ENCODE measurements at places on chromosomes 6 and 20.

DNA sequence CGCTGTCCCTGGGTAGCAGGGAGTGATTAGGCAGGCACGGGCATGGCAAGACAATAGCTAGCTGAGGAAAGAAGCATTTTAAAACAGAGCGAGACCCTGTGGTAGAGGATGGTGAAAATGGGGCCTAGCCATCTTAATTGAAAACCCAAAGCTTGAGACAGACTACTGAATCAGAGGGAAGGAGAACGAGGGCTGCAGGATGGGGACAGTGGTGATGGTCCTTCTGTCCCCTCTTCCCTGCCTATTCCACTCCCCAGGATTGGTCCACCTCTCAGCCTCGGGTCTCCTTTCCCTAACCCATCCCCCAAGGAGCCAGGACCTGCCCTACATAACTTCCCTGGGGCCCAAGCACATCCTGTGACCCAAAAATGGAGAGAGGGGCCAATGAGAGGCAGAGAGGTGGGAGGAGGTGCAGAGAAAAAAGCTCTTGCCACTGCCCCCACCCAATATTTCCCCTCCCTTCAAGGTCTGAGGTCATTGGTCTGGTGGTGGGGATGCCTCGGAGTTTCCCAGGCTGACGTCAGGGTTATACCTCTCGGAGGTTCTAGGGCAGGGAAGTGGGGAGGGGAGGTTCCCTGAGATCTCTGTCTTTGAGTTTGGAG, 884 bp upstream of the CUTA start:
- peaks cover 52% of the 10 kb centered on the region for H3K4me1 ChIP-seq
- H3K4me3 ChIP-seq = peak overlapping the region; percentile 97
- peaks cover 26% of the 10 kb centered on the region for H3K27me3 ChIP-seq
- no peak for DNase-seq
- peak overlapping the region; percentile 98 for H3K27ac ChIP-seq
- H3K36me3 ChIP-seq = peaks cover 11% of the 10 kb centered on the region

DNA sequence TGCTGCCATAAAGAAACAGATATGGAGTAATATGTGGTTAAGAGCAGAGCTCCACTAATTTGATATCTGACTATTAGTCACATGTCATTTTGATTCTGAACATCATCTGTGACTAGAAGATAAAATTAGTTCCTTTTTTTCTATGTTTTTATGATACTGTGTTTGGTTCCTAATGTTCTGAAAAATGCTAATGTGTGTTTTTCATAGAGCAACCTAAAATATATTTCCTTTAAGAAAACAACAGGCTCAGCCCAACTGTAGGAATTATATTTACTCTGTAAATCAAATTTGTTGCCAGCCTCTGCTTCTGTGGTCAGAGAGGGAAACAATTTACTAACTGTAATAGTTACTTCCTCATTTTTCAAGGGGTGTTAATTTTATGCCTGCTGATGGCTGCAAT, 33.3 kb upstream of the TXLNB start:
- H3K4me1 ChIP-seq = peaks cover 12% of the 10 kb centered on the region
- peaks cover 2% of the 10 kb centered on the region for H3K27me3 ChIP-seq
- H3K36me3 ChIP-seq = peaks cover 4% of the 10 kb centered on the region
- no peak overlapping the region for H3K4me3 ChIP-seq
- DNase-seq = no peak

DNA sequence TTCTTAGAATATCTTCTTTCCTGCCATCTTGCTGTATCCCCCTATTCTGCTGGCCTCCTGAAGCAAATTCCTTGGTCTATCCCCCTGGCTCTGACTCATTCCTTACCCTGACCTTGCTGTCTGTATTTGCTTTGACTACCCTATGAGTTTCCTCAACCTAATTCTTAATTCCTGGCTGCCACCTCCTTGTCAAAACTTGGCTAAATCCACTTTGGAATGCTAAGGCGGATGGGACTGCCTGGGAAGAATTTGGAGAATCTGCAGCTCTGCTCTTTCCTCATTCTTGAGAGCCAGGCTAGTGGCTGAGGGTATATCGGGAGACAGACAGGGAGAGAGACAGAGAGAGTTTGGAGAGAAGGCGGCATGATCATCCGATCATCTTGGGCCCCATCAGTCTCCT, 24.4 kb downstream of the CAP2 start:
- H3K27me3 ChIP-seq = no peaks in the 10 kb centered on the region
- no peak for DNase-seq
- no peak overlapping the region for H3K4me3 ChIP-seq
- no peaks in the 10 kb centered on the region for H3K36me3 ChIP-seq

- no peak overlapping the region for H3K27ac ChIP-seq
- no peaks in the 10 kb centered on the region for H3K27me3 ChIP-seq
- H3K4me3 ChIP-seq = no peak overlapping the region
- no peaks in the 10 kb centered on the region for H3K36me3 ChIP-seq
- DNase-seq = peak; percentile 85
- H3K4me1 ChIP-seq = no peaks in the 10 kb centered on the region
Measured at GRCh38 chr6:143337201-143337949, 113.1 kb downstream of the ADAT2 start.

GRCh38 chr20:40810332-40811000, 121.4 kb upstream of the MAFB start:
- H3K36me3 ChIP-seq = no peaks in the 10 kb centered on the region
- H3K27me3 ChIP-seq = peaks cover 8% of the 10 kb centered on the region
- no peak overlapping the region for H3K27ac ChIP-seq
- H3K4me3 ChIP-seq = no peak overlapping the region
- no peak for DNase-seq
- H3K4me1 ChIP-seq = peaks cover 27% of the 10 kb centered on the region

DNA sequence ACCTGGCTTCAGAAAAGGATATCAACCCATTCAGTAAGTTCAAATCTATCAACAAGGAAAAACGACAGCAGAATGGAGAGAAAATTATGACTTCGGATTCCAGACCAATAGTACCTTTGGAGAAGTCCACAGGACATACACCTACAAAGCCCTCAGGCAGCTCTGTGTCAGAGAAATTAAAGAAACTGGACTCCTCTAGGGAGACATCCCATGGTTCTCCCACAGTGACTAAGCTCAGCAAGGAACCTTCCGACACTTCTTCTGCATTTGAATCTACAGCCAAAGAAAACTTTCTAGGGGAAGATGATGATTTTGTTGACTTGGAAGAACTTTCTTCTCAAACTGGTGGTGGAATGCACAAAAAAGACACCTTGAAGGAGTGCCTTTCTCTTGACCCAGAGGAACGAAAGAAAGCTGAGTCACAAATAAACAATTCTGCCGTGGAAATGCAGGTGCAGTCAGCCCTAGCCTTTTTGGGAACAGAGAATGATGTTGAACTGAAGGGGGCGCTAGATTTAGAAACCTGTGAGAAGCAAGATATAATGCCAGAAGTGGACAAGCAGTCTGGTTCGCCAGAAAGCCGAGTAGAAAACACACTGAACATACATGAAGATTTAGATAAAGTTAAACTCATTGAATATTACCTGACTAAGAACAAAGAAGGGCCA, 67.4 kb upstream of the HINT3 start:
- H3K4me3 ChIP-seq = no peak overlapping the region
- H3K27ac ChIP-seq = no peak overlapping the region
- H3K36me3 ChIP-seq = no peaks in the 10 kb centered on the region
- no peak for DNase-seq
- H3K27me3 ChIP-seq = no peaks in the 10 kb centered on the region

DNA sequence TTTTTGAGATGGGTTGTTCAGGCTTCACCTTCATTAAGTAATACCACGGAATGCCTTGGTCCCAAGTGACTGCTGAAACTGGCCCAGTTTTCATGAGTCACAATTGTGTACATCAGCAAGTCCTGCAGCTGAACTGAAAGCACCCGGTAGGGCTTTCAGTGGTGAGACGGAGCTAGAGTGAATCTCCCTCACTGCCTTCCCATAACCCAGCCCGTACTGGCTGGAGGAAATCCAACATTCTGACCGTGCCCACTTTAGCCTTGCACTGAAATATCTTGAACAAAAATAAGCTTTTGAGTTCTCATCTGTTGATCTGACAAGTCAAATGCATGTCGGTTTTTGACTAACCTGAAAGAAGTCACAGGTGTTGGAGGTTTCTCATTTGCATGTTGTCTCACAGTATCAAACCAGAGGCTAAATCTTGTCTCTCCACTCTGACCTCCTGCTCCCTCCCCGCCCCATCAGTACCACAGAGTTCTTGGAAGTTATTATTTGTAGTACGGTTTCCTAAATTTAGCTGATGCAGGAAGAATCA, 35.9 kb downstream of the DUSP22 start:
- H3K27ac ChIP-seq = no peak overlapping the region
- H3K4me1 ChIP-seq = peaks cover 12% of the 10 kb centered on the region
- H3K36me3 ChIP-seq = peaks cover 6% of the 10 kb centered on the region
- no peak for DNase-seq
- H3K27me3 ChIP-seq = peaks cover 11% of the 10 kb centered on the region
- no peak overlapping the region for H3K4me3 ChIP-seq

DNA sequence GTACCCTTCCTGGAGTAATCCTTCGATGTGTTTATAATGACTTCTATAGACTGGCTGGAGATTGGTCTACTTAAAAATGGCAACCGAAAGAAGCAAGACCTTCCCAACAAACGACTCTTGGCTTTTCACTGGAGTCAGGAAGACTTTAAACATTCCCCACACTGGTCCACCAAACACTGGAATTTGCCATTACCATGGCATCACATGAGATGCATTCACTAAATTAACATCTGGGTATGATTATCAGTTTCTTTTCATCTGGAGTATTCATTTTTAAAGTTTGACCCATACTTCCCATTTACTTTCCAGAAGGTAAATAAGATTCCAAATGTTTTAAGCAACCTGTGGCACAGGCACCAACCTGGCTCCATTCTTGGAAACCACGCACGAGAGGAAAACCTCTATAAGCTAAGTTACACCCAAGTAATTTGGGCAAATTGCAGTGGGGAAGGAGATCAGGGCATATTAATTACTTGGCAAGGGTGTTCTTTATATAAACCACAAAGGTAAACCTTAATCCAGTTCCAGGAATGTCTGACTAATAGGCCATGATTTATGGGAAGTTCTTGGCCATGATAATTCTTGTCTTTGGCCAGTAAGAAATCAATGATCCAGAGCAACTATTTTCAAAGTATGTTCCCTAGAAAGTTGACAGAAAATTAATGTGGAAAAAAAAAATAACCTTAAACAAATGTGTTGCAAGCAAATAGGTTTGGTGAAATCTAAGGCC, 190.0 kb upstream of the COL21A1 start:
- no peak overlapping the region for H3K27ac ChIP-seq
- H3K36me3 ChIP-seq = peaks cover 5% of the 10 kb centered on the region
- no peak overlapping the region for H3K4me3 ChIP-seq

- no peaks in the 10 kb centered on the region for H3K4me1 ChIP-seq
- DNase-seq = no peak
- H3K4me3 ChIP-seq = no peak overlapping the region
- no peak overlapping the region for H3K27ac ChIP-seq
- H3K36me3 ChIP-seq = no peaks in the 10 kb centered on the region
Measured at GRCh38 chr6:149211046-149211571, 106.4 kb upstream of the TAB2 start.

- H3K36me3 ChIP-seq = no peaks in the 10 kb centered on the region
- no peak for DNase-seq
- H3K27me3 ChIP-seq = no peaks in the 10 kb centered on the region
- no peak overlapping the region for H3K4me3 ChIP-seq
- no peak overlapping the region for H3K27ac ChIP-seq
- no peaks in the 10 kb centered on the region for H3K4me1 ChIP-seq
Measured at GRCh38 chr20:38253571-38253970, 7.0 kb downstream of the KIAA1755 start.

DNA sequence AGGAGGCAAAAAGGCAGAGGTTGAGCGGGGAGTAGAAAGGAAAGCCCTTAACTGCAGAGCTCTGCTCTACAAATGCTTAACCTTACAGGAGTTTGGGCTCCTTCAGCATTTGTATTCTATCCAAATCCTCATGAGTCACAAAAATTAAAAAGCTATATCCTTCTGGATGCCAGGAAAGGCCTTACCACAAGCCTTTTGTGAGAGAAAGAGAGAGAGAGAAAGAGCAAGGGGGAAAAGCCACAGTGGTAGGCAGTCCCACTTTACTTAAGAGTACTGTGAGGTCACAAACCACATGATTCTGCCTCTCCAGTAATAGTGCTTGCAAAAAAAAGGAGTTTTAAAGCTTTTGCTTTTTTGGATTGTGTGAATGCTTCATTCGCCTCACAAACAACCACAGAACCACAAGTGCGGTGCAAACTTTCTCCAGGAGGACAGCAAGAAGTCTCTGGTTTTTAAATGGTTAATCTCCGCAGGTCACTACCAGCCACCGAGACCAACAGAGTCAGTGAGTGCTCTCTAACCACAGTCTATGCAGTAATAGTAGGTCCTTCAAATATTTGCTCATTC, at the start of gene RUNX2:
TSS of gene RUNX2 (plus strand) at position 375 of the 567 bp plus-strand sequence. CDS start 397 bp downstream, outside the sequence.
- H3K4me1 ChIP-seq = no peaks in the 10 kb centered on the region
- no peaks in the 10 kb centered on the region for H3K36me3 ChIP-seq
- no peak within 1 kb of the TSS for H3K4me3 ChIP-seq
- H3K27me3 ChIP-seq = no peaks in the 10 kb centered on the region

GRCh38 chr6:33061987-33062386, 11.5 kb downstream of the HLA-DPA1 start:
- H3K4me1 ChIP-seq = no peaks in the 10 kb centered on the region
- H3K4me3 ChIP-seq = no peak overlapping the region
- H3K27me3 ChIP-seq = peaks cover 1% of the 10 kb centered on the region
- no peak overlapping the region for H3K27ac ChIP-seq

DNA sequence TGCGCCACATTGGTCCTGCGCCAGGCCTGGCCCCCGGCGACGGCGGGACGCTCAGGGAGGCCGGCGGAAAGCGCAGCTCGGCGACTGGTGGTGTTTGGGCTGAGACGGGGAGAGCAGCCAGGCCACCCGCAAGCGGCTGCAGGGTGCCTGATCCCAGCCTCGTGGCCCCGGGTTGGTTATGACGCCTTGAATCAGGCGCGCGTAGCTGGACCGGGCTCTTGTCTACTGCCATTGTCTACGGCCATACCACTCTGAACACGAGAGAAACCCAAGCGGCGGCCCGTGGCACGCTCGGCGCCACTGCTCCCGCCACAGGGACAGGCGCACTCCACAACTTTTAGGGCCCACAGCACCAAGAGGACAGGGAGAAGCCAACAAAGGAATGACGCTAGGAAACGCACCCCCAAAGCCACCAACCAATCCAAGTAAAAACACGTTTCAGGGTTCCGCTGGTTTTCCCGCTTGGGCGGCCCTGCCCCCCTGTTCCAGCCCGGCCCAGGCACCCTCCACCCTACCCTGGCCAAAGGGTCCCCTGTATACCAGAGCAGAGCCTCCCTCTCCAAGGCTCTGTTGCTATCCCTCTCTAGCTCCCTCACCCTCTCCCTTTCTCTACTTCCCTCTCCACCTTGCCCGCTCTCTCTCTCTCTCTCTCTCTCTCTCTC, 1849.3 kb upstream of the DEFB115 start:
- no peaks in the 10 kb centered on the region for H3K4me1 ChIP-seq
- H3K27ac ChIP-seq = no peak overlapping the region
- peaks cover 19% of the 10 kb centered on the region for H3K27me3 ChIP-seq
- H3K36me3 ChIP-seq = peaks cover 17% of the 10 kb centered on the region

- H3K4me3 ChIP-seq = no peak overlapping the region
- H3K27me3 ChIP-seq = peaks cover 4% of the 10 kb centered on the region
- H3K27ac ChIP-seq = no peak overlapping the region
- H3K4me1 ChIP-seq = no peaks in the 10 kb centered on the region
Measured at GRCh38 chr20:41672282-41672681, 54.1 kb upstream of the CHD6 start.

GRCh38 chr20:47412083-47412482, 55.6 kb upstream of the ZMYND8 start:
- no peak overlapping the region for H3K27ac ChIP-seq
- peaks cover 3% of the 10 kb centered on the region for H3K27me3 ChIP-seq
- no peaks in the 10 kb centered on the region for H3K36me3 ChIP-seq
- H3K4me3 ChIP-seq = no peak overlapping the region
- H3K4me1 ChIP-seq = peaks cover 1% of the 10 kb centered on the region

- H3K36me3 ChIP-seq = peaks cover 6% of the 10 kb centered on the region
- DNase-seq = no peak
- H3K4me3 ChIP-seq = no peak overlapping the region
- no peaks in the 10 kb centered on the region for H3K4me1 ChIP-seq
Measured at GRCh38 chr6:156585859-156586258, 191.3 kb upstream of the ARID1B start.
